ENCODE measurements at places on chromosomes 4 and X.

- DNase-seq, result no peak
These were observed 156.8 kb upstream of the PSAPL1 start for GRCh38 chr4:7591409-7592053.

- DNase-seq, result no peak
These were observed 116.7 kb downstream of the SPCS3 start for GRCh38 chr4:176436293-176436973.

GRCh38 chr4:35252866-35253265, 991.4 kb downstream of the ARAP2 start:
- DNase-seq, result no peak

GRCh38 chr4:151540728-151541388, 131.9 kb downstream of the FHIP1A start:
- no peak for DNase-seq

GRCh38 chr4:84875636-84876371, 90.7 kb downstream of the WDFY3 start:
- no peak for DNase-seq

GRCh38 chr4:174316954-174317353, 33.2 kb downstream of the CEP44 start:
- DNase-seq, result no peak

DNA sequence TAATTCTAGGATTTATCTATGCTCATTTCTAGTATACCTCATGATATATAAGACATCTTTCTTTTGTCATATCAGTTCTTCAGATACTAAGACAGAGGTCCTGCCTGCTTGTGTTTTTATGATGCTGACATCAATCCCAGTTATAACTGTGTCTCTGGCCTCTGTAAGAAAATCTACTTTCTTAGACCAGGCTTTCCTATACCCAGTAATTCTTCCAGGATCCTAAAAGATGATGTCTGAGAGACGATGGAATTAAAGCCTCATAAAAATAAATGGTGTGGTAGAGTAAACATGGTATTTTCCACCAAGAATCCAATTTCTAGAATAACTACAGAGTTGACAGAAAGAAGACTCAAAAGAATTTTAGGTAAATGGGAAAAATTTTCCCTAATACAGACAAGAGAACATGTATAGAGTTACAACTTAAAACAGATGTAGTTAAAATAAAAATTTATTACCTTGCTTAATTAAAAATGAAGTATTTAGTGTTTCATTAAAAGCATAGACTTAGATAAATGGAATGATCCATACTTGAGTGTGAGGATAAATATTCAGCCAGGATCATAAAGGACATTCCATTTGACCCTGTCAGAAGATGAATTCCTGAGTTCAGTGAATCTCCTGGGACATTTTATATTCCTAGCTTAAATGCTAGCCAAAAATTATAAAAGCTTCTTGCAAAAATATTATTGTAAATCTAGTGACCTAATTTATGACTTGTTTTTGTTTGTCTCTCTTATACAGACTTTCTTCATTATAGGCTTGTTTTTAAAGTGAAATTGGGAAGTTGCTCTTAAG, 137.4 kb downstream of the PDLIM5 start:
- no peak for DNase-seq

- DNase-seq, result no peak
These were observed 1646.9 kb upstream of the ADGRL3 start for GRCh38 chr4:59553063-59553720.

DNA sequence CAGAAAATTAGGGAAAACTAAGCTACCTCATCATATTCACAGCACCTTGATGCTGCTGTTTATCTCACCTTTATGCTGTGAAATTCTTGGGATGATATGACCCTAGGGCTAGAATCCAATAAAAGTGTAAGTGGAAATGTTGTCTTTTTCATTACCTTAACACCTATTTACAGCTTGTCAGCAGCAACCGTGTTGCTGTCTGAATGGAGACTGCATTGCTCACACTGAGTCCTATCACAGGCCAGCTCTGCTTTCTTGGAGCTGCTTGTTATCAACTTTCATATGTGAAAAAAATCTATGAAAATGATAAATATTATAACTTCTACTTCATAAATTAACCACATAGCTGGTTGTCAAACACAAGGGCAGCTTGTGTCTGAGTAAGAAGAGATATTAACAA, 789.5 kb downstream of the TECRL start:
- DNase-seq, result peak; percentile 54

DNA sequence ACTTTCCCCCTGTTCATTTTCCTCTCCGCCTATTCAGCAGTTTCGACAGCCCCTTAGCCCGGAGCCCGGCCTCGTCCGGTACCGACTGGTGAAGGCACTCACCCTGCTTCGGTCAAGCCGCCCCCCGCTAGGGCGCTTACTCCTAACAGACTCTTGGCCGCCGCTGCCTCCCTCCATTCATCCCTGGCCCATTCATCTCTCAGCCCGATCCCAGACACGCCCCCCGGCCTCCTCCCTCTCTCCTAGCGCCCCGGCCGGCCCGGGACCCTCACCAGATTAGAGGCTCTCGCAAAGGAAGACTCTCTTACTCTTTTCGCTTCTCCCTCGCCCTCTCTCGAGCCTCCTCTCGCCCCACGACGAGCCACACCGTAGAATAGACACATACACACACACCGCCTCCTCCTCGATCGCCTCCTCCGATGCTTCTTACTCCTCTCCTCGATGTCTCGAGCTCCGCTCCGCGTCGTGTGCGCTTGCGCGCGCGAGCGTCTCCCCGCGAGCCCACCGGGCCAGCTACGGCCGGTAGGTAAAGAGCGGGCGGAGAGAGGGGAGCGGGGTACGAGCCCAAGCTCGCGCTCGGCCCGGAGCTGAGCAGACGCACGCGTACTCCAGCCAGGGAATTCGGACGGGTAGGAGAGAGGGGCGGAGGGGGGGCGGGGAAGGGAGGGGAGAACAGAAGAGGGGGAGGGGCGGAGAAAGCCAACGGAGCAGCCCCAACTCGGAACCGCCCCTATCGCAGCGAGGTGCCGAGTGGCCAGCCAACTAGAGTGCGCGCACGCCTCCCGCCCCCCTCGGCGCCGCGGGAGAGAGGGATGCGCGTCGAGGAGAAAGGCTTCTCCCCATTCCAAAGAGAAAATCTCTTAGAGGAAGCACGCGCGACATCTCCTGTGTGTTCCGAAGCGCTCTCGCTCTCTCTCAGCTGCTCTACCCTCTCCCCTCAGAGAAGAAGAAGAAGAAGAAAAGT, at the start of gene WNK3:
Gene WNK3, minus strand, starts transcription at position 633 of the 964 bp plus-strand sequence.
- DNase-seq, result peak; percentile 68

DNA sequence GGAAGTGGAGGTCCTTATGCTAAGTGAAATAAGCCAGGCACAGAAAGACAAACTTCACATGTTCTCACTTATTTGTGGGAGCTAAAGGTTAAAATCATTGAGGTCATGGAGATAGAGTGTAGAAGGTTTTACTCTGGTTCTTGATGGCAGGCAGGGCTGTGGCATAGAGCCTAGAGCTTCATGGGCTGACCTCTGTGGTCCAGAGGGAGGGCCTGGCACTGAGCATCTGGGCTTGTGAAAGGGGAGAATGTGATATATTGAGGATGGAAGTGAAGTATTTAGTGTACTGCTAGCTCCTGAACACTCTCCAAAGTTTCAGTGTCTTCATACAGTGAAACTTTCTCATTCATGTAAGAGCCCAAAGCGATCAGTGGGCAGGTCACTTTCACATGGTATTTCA, 71.3 kb upstream of the ANXA3 start:
- no peak for DNase-seq

DNA sequence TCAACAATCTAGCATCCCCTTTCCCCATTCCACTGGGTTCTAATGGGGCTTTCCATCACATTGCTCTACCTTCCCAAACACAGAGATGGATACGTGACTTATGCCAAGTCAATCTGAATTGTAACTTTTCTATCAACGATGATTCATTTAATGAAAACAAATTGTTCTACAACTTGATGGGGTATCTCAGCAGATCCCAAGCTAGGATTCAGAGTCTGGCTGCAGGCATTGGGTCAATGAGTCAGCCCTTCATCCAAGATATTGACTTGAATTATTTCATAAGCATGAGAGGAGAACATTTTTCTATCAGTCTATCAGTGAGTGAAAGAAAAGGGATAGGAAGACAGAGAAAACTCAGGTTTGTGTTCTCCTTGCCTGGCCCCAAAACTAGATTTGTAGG, 15.0 kb upstream of the HPGDS start:
- DNase-seq, result no peak

- no peak for DNase-seq
These were observed 223.2 kb upstream of the PGRMC2 start for GRCh38 chr4:128510850-128511249.

DNA sequence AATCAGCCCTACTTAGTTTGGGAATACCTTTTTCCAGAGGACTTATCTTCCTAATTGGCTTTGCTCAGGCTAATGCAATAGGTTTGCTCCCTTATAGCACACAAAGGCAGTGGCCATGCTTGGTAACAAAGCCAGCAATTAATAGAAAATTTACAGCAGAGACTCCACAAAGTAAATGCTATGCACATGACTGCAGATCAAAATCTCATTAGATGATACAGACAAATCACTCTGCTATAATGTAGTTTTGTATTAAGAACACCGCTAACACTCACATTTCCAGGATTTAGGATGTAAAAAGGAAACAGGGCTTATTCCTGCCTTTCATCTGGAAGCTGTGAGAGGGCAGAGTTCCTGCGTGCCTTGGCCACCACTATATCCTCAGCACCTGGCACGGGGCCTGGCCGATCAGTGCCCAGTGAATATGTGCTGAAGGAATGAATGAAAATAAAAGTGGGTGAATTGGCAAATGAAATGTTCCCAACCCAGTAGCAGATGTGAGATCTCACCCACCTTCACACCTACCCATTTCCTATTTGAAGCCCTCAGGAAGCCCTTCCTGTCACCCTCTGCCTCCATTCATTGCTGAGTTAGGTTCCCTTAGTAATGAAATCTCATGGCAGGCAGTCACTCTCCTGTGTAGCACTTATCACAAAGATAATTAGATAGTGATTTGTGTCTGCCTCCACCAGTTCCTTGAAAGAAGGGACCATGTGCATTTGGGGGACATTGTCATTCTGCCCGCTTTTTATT, 5.1 kb downstream of the SEPTIN6 start:
- no peak for DNase-seq

DNA sequence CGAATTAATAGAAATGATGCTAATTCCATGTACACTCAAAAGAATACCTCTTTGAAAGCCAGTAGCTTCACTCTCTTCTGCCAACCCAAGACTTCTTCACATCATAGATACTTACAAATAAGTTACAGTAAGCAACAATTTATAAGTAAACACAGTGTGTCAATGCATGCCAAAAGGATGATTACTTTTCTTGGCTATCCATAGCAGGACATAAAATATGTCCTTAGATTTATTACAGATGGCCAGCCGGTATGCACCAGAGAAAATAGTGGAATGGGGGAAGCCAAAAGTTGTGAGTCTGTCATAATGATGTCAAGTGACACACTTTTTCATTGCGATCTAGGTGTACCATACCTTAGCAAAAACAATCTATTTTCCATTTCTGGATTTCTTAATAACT, 631 bp upstream of the BMX start:
- DNase-seq, result no peak

- no peak for DNase-seq
These were observed 17.4 kb upstream of the PAPSS1 start for GRCh38 chr4:107737450-107737849.

DNA sequence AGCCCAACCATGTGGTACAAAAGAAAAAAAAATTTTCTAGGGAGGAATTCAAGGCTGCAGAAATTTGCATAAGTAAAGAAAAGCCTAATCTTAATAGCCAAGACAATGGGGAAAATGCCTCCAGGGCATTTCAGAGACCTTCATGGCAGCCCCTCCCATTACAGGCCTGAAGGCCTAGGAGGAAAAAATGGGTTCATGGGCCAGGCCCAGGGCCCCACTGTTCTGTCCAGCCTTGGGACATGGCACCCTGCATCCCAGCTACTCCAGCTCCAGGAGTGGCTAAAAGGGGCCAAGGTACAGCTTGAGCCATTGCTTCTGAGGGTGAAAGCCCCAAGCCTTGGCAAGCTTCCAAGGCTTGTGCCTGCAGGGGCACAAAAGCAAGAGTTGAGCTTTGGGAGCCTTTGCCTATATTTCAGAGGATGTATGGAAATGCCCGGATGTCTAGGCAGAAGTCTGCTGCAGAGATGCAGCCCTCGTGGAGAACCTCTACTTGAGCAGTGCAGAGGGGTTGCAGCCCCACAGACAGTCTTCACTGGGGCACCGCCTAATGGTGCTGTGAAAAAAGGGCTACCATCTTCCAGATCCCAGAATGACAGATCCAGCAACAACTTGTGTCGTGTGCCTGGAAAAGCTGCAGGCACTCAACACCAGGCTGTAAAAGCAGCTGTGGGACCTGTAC, 111.0 kb downstream of the ANXA10 start:
- DNase-seq, result no peak

GRCh38 chr4:123624959-123625358, 228.4 kb downstream of the SPRY1 start:
- DNase-seq, result no peak

DNA sequence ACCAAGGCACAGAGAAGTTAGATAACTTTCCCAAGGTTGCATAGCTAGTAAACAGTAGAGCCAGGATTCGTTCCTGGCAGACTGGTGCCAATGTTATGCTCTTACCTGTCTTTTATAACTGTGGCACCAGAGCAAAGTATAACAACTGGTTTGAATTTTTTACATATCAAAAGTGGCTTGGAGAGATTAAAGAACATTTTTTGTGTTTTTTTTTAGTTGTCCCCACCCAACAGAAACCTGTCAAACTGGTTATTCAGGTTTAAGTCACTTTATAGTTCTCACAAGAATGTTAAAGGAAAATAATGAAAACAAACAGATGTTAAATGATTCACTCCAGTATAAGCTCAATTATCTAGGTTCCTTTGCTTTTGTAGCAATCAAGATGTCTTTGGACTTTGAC, 15.6 kb upstream of the FAM47E start:
- DNase-seq, result no peak
